ENCODE measurements at places on chromosomes 13 and 19. TPM values are rescaled to one million over a fixed set of nuclear protein-coding genes. Genes with fewer than 3 reads are reported as not detected.

The IZUMO4 gene
- total RNA-seq, result 4.2 TPM

The LSR gene
- total RNA-seq, result 1.1 TPM

The TMED1 gene
- total RNA-seq, result 100 TPM

The CERS1 gene
- not detected for total RNA-seq

The SEMA6B gene
- 8.4 TPM for total RNA-seq

The ZNF345 gene
- 0.08 TPM for total RNA-seq

The ZNF737 gene
- total RNA-seq, result 3.7 TPM

The ZNF726 gene
- 8.9 TPM for total RNA-seq

The SIX5 gene
- total RNA-seq, result 3.2 TPM

The ZNF527 gene
- total RNA-seq, result 6.3 TPM

The NLRP4 gene
- 4.7 TPM for total RNA-seq

The CEACAM16 gene
- not detected for total RNA-seq

The NLRP11 gene
- total RNA-seq, result 2.4 TPM

The FKBP8 gene
- total RNA-seq, result 185 TPM

DNA sequence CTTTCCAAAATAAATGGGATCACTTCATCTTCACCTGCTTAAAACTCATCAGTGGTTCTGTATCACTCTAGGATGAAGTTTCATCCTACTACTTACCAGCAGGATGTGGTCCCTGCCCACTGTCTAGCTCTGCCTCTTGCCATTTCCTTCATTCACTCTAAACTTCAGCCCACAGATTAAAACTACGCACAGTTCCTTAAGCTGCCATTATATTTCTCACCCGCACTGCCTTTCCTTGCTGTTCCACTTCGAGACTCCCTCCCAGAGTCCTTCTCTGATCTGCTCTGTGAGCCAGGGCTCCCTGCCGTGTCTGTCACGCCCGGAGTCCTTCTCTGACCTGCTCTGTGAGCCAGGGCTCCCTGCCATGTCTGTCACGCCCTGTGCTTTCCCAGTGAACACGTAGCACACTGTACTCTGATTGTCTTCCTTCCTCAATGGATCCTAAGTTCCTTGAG, 52.0 kb upstream of the NPAS1 start:
- no peak for DNase-seq

- DNase-seq, result no peak
Measured at GRCh38 chr19:50362656-50363424, 2.6 kb downstream of the NAPSA start.

DNA sequence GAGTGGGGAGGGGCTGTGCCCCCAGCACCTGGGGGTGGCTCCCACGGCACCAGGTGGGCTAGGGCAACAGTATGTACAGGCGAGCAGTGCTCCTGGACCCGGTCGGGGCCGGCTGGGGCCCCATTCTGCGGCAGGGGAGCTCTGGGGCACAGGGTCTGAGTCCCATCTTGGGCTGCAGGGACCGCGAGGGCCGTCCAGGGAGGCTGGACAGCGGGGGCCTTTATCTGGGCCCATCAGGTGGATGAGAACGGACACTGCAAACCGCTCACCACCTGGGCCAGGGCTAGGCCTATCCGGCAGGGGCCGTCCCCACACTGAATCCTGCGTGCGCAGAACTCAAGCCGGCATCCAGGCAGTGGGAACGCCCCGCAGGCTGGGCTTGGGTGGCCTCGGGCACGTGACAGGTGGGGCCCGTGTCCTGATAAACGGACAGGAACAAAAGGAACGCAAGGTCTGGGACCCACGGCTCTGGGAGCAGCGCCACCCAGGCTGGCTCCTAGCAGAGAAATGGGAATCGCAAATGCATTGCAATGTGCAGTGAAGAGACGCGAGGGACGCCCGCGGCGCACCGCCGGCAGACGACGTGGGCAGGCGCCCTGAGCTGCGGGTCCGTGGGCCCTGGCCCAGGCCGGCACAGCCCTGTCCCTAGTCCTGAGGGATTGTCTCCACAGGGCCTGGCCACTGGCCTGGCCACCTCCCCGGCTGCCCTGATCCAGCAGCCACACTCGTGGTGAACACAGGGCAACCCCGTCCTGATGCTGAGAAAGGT, 29.7 kb downstream of the BTBD2 start:
- no peak for DNase-seq

GRCh38 chr19:57611113-57611512, 2.9 kb upstream of the ZNF134 start:
- DNase-seq, result no peak

- DNase-seq, result no peak
Measured at GRCh38 chr13:41032691-41033376, 13.7 kb upstream of the ELF1 start.

- peak; percentile 37 for DNase-seq
Measured at GRCh38 chr13:46339035-46339666, 47.9 kb downstream of the RUBCNL start.

- DNase-seq, result no peak
Measured at GRCh38 chr13:49670828-49671227, 20.5 kb downstream of the EBPL start.

GRCh38 chr13:105063676-105064075, 1471.8 kb downstream of the EFNB2 start:
- no peak for DNase-seq

DNA sequence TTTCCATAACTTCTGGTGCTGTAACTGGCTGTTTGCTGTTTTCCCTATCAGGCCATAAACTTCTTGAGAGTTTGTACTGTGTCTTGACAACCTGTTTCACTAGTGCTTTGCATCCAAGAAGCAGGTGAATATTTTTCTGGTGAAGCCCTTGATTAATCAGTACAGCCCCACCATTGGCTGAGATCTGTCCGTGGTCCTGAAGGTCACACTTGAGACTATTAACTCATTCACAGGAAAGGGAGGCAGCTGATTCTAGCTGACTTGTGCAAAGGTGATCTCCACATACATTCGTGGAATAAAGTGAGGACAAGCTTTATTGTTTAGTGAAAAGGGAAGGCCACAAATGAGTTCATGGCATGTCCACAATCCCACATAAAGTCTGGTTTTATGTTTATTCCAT, 61.4 kb upstream of the ZNF835 start:
- DNase-seq, result no peak

DNA sequence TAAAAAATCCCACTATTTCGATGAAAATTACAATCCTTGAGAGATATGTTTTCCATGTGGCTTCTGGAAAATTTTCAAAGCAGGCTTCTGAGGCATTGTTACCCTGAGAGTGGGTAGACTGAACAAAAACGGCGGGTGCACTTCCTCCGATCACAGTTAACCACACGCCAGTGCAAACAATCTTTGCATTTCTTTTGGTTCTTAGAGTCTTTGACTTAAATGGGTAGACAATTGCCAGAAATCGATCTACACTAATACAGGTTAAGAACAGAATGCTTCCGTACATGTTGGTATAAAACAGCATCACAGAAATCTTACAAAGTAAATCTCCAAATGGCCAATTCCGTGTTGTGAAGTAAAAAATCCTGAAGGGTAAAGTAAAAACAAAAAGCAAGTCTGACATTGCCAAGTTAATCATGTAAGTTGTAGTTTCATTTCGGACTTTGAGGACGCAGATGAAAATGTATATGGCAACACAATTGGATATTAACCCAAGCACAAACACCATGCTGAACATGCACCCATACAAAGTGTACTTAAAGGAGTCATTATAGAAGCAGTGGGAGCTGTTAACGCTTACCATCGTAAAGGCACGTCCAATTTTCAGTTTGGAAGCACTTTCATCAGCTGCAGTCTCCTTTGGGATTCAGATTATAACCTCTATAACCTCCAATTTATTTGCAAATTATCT, 927 bp downstream of the LPAR6 start:
- DNase-seq, result peak; percentile 7

GRCh38 chr19:4979211-4979807, 10.4 kb downstream of the KDM4B start:
- no peak for DNase-seq

DNA sequence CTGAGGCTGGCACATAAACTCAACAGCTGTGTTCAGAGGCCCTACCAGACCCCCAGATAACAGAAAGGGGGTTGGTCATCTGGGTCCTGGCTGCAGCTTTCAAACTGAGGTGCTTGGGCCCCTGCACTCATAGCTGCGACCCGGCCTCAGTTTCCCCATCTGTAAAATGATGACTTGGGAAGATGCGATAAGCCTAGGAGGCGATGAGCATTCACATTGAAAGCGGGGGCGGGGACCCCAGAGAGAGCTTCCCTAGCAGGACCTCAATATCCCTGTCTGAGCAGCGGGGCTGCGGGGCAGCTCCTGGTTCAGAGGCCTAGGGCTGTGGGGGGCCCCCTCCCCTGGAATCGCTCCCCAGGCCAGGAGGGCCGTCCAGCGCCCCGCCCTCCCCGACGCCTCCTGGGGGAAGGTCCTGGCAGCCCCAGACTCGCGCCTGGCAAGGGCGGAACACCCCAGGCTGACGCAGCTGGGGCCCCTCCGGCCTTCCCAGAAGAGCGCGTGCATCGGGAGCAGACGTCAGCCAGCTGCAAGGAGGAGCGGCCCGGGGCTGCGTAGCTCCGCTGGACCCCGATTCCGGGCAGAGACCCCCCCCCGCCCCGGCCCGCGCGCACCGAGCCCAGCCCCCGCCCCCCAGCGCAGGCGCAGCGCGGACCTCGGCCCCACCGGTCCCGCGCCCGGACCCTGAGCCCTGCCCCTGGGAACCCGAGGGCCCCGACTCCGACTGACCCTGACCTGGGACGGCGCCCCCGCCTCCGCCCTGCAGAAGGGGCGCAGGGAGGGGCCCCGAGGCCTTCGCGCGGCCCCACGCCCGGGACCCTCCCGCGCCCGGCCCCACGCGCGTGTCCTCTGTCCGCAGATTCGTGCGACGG, 3.5 kb downstream of the FSTL3 start:
- peak; percentile 48 for DNase-seq

DNA sequence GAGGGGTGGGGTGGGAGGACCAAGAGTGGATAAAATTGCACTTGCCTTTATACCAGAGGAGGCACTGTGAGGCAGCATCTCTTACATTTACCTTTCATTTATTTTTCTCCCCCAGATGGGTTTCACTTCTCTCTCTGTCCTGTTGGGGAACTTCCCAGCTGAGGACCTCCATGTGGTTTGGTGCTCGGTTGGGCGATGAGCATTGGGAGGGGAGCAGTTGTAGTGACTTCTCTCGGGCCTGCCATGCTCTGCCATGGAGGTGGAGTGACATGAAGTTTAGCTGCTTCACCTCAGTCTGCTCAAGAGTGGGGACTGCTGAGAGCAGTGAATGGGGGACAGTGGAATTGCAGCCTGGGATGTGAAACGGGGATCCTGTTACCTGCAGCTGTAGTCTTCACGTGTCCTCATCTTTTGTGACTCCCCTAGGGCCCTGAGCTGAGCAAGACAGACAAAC, 23.1 kb upstream of the CXCL17 start:
- no peak for DNase-seq

DNA sequence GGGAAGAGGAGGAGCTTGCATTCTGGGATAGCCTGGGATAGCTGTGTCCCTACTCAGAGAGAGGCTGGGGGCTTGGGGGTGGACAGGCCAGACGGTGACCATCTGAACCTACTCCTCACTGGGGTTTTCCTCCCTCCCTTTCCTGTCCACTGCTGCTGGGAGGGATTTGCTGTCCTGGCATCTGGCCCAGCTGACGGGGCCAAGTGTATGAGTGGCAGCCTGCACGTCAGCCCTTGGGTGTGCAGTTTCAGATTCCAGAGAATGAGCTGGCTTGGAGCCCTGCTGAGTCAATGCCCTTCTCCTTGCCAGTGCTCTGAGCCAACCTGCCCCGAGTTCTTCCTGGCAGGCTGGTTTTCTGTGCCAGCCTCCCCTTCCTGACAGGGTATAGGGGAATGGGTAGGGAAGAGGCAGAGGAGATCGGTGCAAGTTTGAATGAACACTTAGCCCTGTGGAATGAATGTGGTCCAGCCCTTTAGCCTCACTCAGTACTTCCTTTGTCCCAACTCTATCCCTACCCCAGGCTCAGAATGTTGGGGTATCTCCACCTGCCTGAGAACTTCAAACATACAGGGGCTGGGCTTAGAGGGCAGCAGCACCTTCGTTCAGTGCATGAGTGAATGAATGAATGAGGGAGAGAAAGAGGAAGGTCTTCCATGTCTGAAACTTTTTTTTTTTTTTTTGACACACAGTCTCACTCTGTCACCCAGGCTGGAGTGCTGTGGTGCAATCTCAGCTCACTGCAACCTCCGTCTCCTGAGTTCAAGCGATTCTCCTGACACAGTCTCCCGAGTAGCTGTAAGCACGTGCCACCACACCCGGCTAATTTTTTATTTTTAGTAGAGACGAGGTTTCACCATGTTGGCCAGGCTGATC, 1.8 kb upstream of the ANGPTL4 start:
- DNase-seq, result peak; percentile 100

GRCh38 chr19:4582980-4583842, 23.7 kb upstream of the SEMA6B start:
- DNase-seq, result peak; percentile 75

DNA sequence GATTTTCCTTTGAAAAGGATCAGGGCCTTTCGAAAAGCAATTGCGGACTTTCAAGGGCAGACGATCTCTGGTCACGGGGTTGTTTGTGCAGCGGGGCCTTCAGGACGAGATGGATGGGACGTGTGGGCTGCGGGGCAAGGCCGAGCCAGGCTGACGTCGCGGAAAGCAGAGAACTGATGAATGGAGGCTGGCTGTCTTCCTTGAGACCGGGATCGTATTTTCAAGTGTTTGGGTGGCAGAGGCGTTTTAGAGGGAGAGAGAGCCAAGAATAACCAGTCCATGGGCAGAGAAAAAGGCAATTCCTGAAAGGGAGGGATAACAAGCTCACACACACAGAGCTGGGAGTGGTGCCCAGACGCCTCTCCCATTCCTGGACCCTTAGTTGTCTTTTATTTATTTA, 138.9 kb upstream of the USP29 start:
- no peak for DNase-seq

GRCh38 chr13:52644108-52644507, 1.9 kb downstream of the HNRNPA1L2 start:
- DNase-seq, result no peak

- DNase-seq, result no peak
Measured at GRCh38 chr19:40539070-40539469, 37.6 kb upstream of the SHKBP1 start.

DNA sequence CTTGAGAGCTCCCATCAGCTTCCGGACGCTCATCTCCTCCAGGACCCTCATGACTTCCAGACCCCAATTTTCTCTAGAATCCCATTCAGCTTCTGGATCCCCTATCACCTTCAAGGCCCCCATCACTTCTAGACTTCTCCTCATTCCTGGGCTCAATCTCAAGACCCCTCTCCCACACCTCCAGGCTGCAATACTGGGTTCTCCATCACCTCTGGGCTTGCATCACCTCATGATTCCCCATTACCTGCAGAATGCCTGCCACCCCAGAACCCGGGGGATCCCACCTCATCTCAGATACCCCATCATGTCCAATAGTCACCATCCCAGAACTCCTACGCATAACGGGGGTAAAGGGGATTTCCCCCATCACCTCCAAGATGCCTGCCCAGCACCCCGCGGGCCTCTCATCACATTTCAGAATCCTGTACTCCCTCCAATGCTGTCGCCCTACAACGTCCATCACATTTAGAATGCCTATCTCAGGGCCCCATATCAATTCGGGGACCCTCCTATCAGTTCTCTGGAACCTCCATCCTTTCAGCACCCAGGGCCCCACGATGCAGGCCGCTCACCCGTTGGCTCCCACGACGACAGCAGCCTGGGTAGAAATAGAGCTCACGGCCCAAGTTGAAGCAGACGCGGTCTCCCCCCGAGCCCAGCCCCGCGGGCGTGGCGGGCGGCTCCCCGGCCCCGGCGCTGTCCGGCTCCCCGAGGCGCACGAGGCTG, 738 bp downstream of the DMWD start:
- DNase-seq, result no peak

Measured in H4 (cell line).